ENCODE measurements at places on chromosomes 6 and 20.

GRCh38 chr6:115634887-115635286 is 425.8 kb downstream of the FRK start:
- no peak overlapping the region for H3K27ac ChIP-seq
- H3K4me3 ChIP-seq = no peak overlapping the region
- DNase-seq = no peak
- H3K27me3 ChIP-seq = no peaks in the 10 kb centered on the region
- no peaks in the 10 kb centered on the region for H3K36me3 ChIP-seq

- no peak overlapping the region for H3K4me3 ChIP-seq
- no peak overlapping the region for H3K27ac ChIP-seq
- no peak for DNase-seq
- no peaks in the 10 kb centered on the region for H3K36me3 ChIP-seq
- H3K4me1 ChIP-seq = peaks cover 8% of the 10 kb centered on the region
- no peaks in the 10 kb centered on the region for H3K27me3 ChIP-seq
Measured at GRCh38 chr20:40960521-40960956, 68.1 kb upstream of the TOP1 start.

GRCh38 chr6:52305411-52305810 is 20.9 kb upstream of the MCM3 start:
- no peaks in the 10 kb centered on the region for H3K36me3 ChIP-seq
- peaks cover 42% of the 10 kb centered on the region for H3K4me1 ChIP-seq
- peak overlapping the region; percentile 33 for H3K4me3 ChIP-seq
- no peak for DNase-seq

DNA sequence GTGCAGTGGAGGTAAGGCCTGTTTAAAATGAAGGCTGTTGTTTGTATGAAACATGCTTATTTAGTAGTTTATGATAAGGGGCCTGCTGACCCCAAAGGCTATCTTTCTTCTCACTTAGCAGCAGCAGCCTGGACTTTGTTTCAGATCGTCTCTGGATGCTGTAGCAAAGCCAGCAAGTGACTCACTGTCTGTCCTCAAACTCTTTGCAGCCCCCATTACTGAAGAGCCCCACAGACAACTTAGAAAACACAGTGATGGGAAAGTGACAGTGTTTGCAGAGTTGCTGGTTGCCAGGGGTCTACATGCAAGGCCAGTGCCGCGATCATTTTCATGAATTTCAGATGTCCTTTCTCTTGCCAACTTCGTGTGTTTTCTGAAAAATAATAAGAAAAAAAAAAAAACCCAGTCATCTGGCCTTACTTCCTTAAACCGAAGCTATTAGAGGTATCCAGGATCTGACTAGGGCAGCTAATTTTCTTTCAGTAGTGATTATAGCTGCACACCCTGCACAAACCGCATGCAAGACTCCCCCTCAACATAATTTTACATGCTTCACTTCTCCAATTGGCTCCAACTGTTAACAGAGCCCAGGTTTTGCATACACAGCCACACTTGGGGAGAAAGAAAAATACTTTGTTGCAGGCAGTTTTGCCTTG is 11.6 kb upstream of the F13A1 start:
- no peaks in the 10 kb centered on the region for H3K4me1 ChIP-seq
- H3K36me3 ChIP-seq = no peaks in the 10 kb centered on the region
- no peak for DNase-seq
- H3K27me3 ChIP-seq = no peaks in the 10 kb centered on the region
- no peak overlapping the region for H3K27ac ChIP-seq
- H3K4me3 ChIP-seq = no peak overlapping the region

GRCh38 chr6:40894962-40895799 is 143.8 kb downstream of the UNC5CL start:
- no peak overlapping the region for H3K27ac ChIP-seq
- H3K27me3 ChIP-seq = no peaks in the 10 kb centered on the region
- no peaks in the 10 kb centered on the region for H3K4me1 ChIP-seq
- no peak overlapping the region for H3K4me3 ChIP-seq
- no peaks in the 10 kb centered on the region for H3K36me3 ChIP-seq
- DNase-seq = no peak

DNA sequence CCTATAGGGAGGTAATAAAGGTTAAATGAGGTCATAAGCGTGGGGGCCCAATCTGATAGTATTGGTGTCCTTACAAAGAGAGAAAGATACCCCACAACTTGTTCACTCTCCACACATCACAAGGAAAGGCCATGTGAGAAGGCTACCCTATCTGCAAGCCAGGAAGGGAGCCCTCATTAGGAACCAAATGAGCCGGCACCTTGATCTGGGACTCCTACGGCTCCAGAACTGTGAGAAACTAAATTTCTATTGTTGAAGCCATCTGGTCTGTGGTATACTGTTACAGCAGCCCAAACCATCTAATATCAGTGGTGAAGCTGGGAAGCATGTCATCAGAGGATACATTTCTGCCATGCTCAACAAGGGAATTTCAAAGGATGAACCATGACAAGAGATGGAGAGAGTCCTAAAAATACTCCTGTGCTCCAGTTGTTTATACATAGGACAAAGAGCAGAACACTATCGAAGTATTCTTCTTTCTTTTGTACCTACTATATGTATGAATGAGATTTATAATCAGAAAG is 10.4 kb downstream of the COX7A2 start:
- H3K27me3 ChIP-seq = no peaks in the 10 kb centered on the region
- no peak for DNase-seq
- no peaks in the 10 kb centered on the region for H3K4me1 ChIP-seq
- no peak overlapping the region for H3K4me3 ChIP-seq
- no peak overlapping the region for H3K27ac ChIP-seq

DNA sequence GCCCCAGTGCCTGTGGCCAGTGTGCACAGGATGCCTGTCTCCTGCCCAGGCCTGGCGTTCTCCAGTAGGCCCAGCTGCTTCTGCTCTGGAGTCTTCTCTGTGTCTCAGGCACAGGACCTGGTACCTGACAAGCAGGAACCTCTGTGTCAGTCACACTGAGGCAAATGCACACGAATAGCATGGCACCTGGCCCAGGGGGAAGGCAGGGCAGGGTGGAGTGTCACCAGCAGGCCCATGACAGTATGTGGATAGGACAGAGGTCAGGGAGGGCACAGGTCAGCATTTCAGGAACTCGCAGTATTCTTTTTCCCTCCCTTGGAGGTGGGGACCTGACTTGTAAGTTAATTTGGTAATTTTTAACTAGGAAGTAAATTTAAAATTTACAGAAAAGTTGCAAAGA is 5.6 kb downstream of the PSMG4 start:
- no peak for DNase-seq
- no peak overlapping the region for H3K27ac ChIP-seq
- H3K4me3 ChIP-seq = no peak overlapping the region
- no peaks in the 10 kb centered on the region for H3K27me3 ChIP-seq
- peaks cover 27% of the 10 kb centered on the region for H3K36me3 ChIP-seq
- H3K4me1 ChIP-seq = peaks cover 18% of the 10 kb centered on the region

DNA sequence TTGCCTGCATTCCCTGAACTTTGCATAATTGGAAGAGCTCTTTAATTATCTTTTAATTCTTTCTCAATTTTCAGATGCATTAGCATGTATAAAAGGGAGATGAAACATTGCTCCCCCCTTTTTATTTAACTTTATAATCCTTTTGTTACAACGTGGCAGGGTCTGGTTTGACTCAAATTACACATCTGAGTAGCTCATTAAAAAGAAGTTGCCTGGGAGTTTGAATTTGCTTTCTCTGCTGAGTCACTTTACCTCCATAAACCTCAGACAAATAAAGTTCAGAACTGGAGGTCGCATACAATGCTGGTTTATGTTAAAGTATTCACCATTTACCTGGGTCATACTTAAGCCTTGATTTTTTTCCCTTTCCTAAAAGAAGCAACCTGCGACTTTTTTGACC is 495.2 kb downstream of the PREX1 start:
- DNase-seq = no peak
- H3K36me3 ChIP-seq = no peaks in the 10 kb centered on the region

GRCh38 chr6:7701212-7701834 is 24.6 kb upstream of the BMP6 start:
- no peaks in the 10 kb centered on the region for H3K27me3 ChIP-seq
- H3K36me3 ChIP-seq = no peaks in the 10 kb centered on the region
- no peak overlapping the region for H3K4me3 ChIP-seq

DNA sequence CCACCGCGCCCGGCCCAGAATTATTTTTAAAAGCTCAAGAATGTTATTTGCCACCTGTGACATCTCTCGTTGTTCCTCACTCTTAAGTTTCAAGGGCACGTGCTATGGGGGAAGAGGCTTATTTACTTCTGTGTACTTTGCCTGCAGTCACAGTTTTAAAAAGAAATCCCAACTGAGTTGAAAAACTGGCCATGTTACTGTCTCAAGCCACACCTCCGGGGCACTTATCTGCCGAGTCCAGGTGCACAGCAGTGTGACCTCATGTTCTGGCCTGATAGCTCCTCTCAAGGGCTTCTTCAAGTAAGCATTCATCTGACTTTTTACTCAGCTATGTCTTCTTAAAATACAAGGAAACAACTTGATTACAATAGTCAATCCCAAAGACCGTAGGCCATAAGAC is 34.5 kb downstream of the SHLD1 start:
- no peaks in the 10 kb centered on the region for H3K4me1 ChIP-seq
- H3K27me3 ChIP-seq = no peaks in the 10 kb centered on the region
- peaks cover 14% of the 10 kb centered on the region for H3K36me3 ChIP-seq

DNA sequence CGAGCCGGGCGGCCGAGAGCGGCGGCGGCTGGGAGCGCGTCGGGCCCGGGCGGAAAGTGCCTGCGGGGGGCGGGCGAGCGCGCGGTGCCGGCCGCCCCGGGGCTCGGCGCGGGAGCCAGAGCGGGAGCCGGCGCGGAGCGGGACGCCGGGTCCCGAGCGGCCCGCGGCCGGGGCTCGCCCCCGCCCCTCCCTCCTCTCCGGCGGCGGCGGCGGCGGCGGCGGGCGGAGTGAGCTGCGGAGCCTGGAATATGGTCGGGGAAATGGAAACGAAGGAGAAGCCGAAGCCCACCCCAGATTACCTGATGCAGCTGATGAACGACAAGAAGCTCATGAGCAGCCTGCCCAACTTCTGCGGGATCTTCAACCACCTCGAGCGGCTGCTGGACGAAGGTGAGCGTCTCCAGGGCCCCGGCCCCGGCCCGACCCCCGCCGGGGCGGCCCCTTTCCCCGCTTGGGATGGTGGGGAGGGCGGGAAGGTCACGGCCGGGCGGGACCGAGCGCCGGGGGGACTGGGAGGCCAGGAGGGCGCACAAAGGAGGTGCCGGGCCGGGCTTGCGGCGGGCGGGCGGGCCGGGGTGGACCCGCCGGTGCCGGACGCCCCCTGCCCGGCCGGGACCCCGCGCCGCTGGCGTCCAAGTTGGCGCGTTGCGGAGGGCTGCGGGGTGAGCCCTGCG is 565 bp downstream of the QKI start:
- peak overlapping the region; percentile 75 for H3K4me3 ChIP-seq
- no peaks in the 10 kb centered on the region for H3K27me3 ChIP-seq
- H3K36me3 ChIP-seq = no peaks in the 10 kb centered on the region
- H3K4me1 ChIP-seq = peaks cover 3% of the 10 kb centered on the region

GRCh38 chr6:19153981-19154295 is 683.2 kb upstream of the ID4 start:
- H3K36me3 ChIP-seq = no peaks in the 10 kb centered on the region
- no peak overlapping the region for H3K27ac ChIP-seq
- no peak for DNase-seq
- no peak overlapping the region for H3K4me3 ChIP-seq
- no peaks in the 10 kb centered on the region for H3K27me3 ChIP-seq
- H3K4me1 ChIP-seq = no peaks in the 10 kb centered on the region

GRCh38 chr6:2739335-2739734 is 11.4 kb downstream of the MYLK4 start:
- H3K27me3 ChIP-seq = no peaks in the 10 kb centered on the region
- DNase-seq = no peak
- H3K4me1 ChIP-seq = no peaks in the 10 kb centered on the region
- H3K36me3 ChIP-seq = no peaks in the 10 kb centered on the region
- no peak overlapping the region for H3K27ac ChIP-seq

DNA sequence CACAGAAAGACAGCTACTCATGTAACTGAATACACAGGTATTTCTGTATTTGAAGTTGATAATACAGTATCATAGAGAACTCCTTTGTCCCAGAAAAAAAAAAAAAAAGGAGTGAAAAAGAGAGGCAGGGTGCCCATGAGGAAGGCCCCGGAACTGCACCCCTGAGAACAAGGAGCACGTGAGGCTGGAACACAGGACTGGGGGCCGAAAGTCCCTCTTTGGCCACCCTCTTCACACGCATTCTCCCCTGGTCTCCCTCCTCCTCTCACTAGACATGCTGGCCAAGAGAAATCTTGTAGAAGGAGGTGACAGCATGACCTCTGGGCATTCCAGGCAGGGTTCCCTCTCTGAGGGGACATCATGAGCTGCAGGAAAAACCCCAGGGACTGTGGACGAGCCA is 62.7 kb upstream of the TRAF3IP2 start:
- H3K27me3 ChIP-seq = no peaks in the 10 kb centered on the region
- no peak for DNase-seq
- peaks cover 79% of the 10 kb centered on the region for H3K36me3 ChIP-seq

GRCh38 chr20:59232618-59233017 is 67.8 kb upstream of the EDN3 start:
- no peak overlapping the region for H3K4me3 ChIP-seq
- no peaks in the 10 kb centered on the region for H3K27me3 ChIP-seq
- DNase-seq = no peak
- H3K27ac ChIP-seq = no peak overlapping the region

DNA sequence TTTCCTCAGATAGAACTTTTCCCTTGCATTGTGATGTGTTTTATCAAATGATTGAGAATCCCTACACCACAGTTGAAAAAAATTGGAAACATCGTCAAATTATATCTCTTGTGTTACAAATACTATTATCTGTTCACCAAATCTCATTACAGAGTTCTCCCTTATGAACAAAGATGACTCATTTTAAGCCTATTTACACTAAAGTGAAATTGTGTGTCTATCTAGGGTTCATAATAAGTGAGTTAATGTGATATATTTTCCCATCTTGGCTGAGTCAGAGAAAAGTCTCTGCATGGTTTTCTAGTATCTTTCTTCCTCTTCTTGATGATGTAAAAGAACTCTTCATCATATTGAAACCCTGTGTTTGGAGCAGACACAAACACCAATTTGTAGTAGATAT is 1263.3 kb upstream of the EYS start:
- no peaks in the 10 kb centered on the region for H3K36me3 ChIP-seq
- H3K4me3 ChIP-seq = no peak overlapping the region
- H3K27me3 ChIP-seq = no peaks in the 10 kb centered on the region
- H3K4me1 ChIP-seq = no peaks in the 10 kb centered on the region

DNA sequence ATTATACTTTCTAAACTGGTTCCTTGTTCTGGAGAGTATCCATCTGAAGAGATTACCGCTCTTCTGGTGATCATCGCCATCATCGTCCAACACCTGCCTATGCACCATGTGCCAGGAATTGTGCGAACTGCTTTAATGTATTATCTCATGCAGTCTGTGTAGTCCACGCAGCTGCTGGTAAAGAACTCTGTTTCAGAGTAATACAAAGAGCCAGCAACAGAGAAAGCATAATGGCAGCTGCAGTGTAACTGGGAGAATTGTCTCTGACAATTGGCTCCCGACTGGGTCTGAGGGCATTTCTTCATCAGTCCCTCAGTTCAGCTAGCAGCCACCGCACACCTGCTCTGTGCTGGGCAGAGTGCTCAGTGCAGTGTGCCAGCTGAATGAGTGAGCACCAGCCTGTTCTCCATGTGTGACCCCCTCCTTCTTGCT is 383.4 kb downstream of the GRIK2 start:
- no peaks in the 10 kb centered on the region for H3K36me3 ChIP-seq
- no peak overlapping the region for H3K27ac ChIP-seq
- no peak overlapping the region for H3K4me3 ChIP-seq
- no peaks in the 10 kb centered on the region for H3K27me3 ChIP-seq
- DNase-seq = no peak

GRCh38 chr6:12034349-12034748 is 22.2 kb downstream of the HIVEP1 start:
- H3K4me3 ChIP-seq = no peak overlapping the region
- H3K4me1 ChIP-seq = peaks cover 12% of the 10 kb centered on the region
- H3K27me3 ChIP-seq = no peaks in the 10 kb centered on the region
